ENCODE measurements at places on chromosomes 11 and 22.
A peak's percentile ranks its signal among the peaks of the same experiment; 100 is the strongest.

GRCh38 chr11:58573451-58574104 lies 2.1 kb downstream of the LPXN start:
- peak; percentile 84 for DNase-seq

DNA sequence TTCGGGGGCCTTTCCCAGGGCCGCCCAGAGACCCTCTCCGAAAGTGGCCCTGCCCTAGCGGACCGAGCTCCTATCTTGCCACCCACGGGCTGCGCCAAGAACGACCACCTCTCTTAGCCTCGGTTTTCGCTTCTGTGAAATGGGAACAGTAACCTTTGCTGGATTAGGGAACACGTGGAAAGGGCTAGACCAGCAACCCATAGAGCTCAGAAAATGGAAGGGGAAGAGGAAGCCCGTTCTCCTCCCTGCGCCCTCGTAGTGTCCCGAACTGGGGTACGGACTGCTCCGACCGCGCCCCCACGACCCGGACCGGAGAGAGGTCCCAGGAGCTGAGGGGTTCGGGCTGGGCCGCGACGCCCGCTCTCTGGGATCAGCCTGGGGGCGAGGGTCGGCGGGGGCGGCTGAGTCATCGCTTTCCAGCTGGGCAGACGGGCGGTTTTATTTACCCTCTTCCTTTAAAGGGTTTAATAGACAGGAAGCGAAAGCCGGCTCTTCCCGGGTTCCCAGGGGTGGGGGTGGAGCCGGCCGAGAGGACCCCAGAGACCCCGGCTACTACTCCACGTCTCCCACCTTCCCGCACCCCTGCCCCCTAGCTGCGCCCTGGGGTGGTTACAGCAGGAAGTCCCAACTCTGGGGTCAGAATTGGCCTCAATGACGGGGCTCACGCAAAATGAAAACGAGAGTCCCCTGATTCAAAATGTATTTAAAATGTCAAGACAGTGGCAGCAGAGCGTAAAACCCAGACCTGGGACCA lies 907 bp upstream of the PHLDA2 start:
- peak; percentile 28 for DNase-seq

DNA sequence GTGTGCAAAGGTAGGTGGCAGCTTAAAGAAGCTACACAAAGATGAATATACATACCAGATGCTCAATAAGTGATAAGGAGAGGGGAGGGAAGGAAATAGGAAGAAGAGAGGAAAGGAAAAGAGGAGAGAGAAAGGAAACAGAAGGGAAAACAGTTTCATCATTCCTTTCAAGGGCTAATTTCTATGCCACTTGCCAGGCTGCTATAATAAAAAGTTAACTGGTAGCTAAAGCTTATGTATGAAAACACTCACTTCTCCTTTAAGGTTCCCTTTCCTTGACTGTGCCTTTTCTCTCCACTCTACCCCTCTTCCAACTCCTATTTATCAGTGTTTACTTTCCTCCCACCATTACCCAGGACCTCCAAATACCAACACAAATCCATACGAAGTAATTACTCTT lies 347.9 kb downstream of the DLG2 start:
- no peak for DNase-seq

- DNase-seq, result peak; percentile 62
Observed at GRCh38 chr11:70016666-70017367, 61.3 kb upstream of the ANO1 start.

Measured in AG10803 (cell line).